ENCODE measurements at places on chromosomes 16 and 17.

GRCh38 chr16:24986512-24987303 is 28.5 kb downstream of the ARHGAP17 start:
- DNase-seq: no peak

DNA sequence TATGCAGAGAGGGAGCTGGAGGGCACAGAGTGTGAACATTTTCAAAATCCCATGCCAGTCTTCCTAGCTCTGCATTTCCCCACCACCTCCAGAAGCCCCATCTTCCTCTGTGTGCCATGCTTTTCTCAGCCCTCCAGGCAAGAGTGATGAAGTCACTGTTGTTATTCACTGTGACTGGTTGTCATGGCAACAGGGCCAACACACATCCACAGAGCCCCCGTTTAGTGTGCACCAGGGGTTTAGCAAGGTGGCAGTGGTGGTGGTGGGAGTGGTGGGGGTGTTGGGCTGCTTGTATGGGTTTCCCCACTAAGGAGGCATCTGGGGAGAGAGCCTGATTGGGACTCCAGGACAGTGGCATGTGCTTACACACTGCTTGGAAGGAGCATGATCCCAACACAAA is 309.9 kb upstream of the ASIC2 start:
- no peak for DNase-seq

- DNase-seq: no peak
These were observed 3.6 kb downstream of the KCNJ2 start for GRCh38 chr17:70172923-70173322.

- DNase-seq: no peak
These were observed 22.6 kb downstream of the ZFHX3 start for GRCh38 chr16:73025151-73025855.

DNA sequence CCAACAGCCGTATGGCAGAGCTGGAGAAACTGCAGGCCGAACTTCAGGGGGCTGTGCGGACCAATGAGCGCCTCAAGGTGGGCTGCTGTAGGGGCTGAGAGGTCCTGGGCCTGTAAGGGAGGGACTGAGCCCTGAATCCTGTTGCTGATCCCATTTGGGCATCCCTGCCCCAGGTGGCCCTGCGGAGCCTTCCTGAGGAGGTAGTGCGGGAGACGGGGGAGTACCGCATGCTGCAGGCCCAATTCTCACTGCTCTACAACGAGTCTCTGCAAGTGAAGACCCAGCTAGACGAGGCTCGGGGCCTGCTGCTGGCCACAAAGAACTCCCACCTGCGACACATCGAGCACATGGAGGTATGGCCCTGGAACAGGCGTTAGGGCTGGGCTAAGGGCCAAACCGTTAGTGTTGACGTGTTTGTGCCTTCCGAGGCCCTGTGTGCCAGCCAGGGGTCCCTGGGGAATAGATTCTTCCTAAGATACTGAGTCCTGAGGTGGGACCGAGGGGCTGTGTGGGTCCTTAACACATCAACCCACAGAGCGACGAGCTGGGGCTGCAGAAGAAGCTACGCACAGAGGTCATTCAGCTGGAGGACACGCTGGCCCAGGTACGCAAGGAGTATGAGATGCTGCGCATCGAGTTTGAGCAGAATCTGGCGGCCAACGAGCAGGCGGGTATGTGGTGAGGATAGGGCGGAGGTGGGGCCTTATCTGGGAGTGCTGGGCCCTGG is 4.2 kb downstream of the RNF40 start:
- DNase-seq: no peak

DNA sequence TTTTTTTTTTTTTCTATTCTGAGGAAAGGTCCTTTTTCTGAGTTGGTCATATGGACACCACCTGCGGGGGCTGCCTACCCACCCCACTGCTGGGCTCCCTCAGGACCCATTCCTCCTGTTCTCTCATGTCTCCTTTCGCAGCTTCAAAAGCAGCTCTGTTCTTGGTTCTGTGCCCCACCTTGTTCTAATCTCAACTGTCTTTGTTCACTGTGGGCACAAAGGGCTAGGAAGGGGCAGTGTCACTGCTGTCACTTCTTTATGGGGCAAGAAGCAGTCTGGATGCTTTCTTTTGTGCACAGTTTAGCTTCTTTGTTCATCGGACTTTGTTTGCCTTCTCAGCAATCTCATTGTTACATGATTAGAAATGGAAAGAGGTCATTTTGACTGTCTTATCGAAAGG is 7.1 kb downstream of the GOSR2 start:
- no peak for DNase-seq

- no peak for DNase-seq
These were observed 25.2 kb downstream of the MIS12 start for GRCh38 chr17:5511401-5512225.

DNA sequence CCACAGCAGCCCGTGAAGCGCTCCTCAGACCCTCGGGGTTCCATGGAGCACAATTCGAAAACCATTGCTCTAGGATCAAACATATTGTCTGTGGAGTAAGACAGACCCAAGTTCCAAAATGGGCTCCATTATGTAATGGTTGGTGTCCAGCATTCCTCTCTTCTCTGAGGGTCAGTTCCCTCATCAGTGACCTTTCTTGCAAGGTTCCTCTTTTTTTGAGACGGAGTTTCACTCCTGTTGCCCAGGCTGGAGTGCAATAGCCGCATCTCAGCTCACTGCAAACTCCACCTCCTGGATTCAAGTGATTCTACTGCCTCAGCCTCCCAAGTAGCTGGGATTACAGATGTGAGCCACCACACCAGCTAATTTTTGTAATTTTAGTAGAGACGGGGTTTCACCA is 28.4 kb downstream of the PLXDC1 start:
- DNase-seq: no peak

DNA sequence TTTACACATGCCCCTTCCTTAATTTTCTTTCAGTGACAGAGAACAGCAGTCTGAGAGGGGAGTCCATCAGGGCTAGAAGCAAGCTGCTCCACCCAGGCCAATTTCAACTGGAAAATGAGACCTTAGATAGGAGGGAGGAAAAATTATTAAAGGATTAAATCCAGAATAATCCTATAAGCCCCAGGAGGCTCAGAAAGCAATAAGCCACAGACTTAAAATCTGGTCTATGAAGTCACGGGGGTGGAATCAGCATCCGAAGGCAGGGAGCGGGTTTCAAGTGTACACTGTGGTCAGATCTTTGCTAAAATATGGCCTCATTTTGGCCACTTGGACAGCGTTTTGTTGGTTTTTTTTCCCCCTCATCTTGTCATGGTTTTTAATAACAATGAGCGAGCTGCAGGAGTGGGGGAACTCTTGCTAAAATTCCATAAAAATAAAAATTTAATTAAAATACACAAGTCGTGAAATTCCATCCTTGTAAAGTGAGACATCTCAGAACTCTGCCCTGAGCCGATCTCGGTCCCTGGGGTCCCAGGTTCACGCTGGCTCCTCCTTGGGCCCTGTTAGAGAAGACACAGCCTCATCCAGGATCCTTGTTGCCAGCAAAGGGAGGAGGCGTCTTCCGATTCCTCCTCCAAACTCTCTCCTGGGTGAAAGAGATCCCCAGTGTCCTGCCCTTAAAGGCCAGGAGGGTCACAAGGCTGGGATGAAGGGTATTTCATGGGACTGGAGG is 51.6 kb upstream of the ETV4 start:
- no peak for DNase-seq

DNA sequence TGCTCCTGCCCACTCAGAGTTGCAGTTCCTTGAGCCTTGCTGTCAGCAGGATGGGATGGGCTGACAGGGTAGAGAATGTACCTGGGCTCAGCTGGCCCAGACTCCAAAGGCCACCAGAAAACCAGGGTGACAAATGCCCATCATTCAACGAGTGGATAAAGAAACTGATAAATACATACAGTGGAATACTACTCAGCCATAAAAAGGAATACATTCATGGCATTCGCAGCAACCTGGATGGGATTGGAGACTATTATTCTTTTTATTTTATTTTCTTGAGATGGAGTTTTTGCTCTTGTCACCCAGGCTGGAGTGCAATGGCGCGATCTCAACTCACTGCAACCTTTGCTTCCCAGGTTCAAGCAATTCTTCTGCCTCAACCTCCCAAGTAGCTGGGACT is 19.9 kb downstream of the SGSM2 start:
- no peak for DNase-seq

DNA sequence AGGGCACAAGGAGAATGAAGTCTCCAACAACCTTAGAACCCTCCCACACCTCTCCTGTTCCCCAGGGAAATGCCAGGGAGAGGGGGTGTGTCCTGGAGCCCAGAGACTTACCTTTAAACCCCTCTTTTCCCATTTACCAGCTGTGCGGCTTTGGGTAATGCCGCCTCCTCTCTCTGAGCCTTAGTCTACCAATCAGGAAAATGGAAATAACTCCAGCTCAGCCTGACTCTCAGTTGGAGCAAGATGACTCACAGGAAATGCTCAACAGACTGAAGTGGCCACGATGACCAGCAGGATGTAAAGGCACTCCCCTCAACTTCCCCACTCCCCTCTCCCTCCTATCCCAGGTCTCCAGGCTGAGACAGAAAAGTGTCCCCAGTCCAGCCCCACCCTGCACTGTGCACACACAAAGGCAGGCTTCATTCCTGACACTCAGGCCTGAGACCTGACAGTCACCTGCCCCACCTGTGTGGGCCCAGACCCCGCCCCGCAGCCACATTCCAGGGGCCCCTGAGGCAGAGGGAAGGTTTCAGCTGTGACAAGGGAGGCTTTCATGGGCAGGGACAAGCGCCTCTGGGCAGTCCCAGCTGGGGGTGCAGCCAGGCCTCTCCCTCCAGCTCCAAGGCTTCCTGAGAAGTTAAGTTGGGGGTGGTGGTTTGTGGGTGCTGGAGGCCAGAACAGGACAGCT is 3.0 kb upstream of the KRT15 start:
- no peak for DNase-seq

DNA sequence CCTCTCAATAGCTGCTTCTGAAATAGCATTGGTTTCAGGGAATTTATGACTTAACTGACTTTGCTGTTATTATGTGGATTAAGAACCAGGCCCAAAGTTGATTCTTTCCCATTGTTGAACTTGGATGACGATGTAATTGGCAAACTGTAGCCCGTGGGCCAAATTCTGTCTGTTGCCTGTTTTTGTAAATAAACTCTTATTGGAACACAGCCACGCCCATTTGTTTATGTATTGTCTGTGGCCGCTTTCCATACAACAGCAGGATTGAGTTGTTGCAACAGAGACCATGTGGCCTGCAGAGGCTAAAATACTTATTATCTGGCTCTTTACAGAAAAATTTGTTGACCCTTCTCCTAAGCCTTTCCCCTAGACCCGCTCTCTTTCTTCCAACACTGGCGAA is 31.6 kb downstream of the NTN1 start:
- no peak for DNase-seq

GRCh38 chr17:27879987-27880608 is 13.1 kb downstream of the LYRM9 start:
- DNase-seq: peak; percentile 71

GRCh38 chr17:77507111-77507885 is 366.5 kb downstream of the SEC14L1 start:
- no peak for DNase-seq

DNA sequence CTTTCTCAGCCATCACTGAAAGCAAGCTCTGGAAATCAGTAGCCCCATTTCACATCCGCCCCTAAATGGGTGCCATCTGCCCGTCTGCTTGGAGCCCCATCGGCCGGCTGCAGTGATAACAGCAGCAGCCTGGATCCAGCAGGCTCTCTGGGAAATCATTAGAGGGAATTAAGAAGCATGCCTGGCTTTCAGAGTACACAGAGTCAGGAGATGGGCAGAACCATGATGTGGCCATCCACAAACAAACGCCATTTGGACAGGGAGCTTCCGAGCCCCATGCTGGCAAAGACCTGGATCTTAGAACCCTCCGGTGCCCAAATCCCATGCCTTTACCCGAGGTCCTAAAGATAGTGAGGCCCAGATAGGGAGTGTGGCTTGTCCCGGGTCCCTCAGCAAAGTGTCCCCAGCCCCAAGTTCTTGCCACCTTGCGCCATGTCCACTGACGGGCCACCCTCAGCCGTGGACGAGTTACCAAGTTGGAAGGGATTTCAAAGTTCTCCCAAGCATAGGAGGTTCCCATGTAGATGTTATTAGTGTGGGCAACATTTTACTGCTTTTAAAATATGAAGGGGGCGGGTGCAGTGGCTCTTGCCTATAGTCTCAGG is 1.0 kb upstream of the LITAF start:
- DNase-seq: no peak

DNA sequence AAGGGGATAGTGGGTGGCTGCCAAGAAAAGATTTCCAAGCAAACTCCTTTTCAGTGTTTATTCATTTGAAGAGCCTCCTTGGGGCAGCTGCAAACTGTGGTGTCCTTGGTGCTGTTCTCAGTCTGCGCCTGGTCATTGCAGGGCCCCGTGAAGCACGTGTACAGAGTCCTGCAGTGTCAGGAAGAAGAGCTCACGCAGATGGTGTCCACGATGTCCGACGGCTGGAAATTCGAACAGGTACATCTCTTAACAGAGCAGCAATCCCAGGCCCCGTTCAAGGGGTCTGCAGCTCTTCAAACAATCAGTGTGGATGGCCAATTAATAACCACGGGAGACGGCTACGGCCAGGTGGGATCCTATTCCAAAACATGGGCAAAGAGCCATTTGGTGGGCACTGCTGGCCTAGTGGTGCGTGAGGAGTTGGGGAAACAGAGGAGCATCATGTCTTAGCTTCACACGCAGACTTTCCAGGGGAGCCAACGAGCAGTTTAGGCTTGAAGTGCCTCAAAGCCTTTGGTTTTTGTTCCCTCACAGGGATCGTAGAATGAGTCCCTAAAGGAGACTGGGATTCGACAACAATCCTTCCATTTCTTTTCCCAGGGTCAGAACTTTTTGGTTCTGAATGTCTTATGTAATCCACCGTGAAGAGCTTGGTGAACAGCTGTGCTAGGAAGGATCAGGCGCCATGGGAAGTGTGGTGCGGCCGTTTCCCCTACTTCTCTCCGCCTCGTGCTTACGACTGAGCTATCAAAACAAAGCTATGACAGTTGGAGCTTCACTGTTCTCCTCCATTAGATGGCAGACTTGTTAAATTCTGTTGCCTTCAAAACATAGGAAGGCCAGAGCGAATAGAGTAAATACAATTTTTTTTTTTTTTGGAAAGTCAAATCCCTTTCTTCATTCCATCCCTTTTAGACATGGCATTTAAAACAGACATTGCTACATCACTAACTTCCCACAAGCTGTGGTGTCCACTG is 12.6 kb downstream of the KCTD2 start:
- no peak for DNase-seq

DNA sequence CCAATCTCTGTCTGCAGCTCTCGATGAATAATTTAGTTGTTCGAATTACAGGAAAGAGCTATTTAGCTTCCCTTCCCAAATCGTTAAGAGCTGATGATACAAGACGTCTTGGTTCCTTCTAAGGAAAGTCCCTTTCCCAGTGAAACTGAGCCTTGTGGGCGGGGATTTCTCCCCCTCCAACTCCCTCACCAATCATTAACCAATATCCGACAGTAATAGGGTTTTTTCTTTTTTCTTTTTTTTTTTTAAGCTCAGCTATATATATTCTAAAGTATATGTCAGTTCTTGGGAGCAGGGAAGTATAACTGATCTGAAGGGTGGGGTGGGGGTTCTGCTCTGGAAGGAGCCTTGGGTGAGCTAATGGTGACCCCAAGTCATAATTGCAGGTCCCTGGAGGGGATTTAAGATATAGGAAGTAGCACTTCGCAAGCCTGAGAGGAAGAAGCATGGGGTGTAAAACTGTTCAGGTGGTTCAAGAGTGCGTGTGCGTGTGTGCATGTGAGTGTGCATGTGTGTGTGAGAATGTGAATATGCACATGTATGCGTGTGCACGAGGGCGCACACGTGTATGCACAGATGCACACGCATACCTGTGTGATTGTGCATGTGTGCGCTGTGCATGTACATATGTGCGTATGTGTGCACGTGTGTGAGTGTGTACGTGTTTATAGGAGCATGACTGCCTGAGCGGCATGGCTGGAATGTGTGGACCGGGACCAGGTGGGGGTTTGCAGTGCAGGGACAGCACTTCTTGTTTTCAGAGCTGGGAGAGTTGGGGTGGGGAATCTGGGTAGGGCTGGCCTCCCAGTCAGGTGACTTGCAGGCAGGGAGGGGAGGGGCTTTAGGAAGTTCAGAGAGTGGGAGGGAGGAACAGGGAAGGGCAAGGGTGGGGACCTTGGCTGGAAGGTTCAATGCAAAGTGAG is 42.7 kb downstream of the SOCS3 start:
- DNase-seq: no peak

Measured in stimulated activated CD4-positive, alpha-beta T cell treated with anti-CD3 and anti-CD28 coated beads, Interleukin-2, amount 100 ng/mL, for 24 hours (primary cell).